Activated effector memory CD4-positive, alpha-beta T cell treated with anti-CD3 and anti-CD28 coated beads, Interleukin-2, amount 50 U/mL, for 16 hours (primary cell): ENCODE measurements at places on chromosomes 12 and 14.

DNA sequence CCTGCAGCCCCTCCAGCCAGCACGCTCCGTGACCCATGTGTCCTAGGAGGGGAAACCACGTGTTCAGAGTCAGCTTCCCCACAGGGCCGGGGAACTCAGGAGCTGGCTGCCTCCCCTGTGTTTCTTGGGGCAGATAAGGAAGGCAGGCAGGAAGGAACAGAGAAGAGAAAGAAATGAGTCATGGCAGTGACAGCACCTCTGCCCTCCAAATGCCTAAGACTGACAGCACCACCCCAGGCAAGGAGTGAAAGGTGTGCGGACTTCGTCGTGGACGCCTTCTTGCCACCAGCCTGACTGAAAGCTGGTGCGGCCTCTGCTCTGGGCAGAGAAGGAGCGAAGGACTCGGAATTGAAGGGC lies 167.0 kb upstream of the FKBP4 start:
- no peak for DNase-seq

- DNase-seq: no peak
Observed at GRCh38 chr14:95192311-95192710, 35.0 kb upstream of the DICER1 start.

- DNase-seq: no peak
Observed at GRCh38 chr12:13749389-13749788, 232.0 kb downstream of the GRIN2B start.

- no peak for DNase-seq
Observed at GRCh38 chr12:57935331-57935730, 6.0 kb upstream of the ATP23 start.

DNA sequence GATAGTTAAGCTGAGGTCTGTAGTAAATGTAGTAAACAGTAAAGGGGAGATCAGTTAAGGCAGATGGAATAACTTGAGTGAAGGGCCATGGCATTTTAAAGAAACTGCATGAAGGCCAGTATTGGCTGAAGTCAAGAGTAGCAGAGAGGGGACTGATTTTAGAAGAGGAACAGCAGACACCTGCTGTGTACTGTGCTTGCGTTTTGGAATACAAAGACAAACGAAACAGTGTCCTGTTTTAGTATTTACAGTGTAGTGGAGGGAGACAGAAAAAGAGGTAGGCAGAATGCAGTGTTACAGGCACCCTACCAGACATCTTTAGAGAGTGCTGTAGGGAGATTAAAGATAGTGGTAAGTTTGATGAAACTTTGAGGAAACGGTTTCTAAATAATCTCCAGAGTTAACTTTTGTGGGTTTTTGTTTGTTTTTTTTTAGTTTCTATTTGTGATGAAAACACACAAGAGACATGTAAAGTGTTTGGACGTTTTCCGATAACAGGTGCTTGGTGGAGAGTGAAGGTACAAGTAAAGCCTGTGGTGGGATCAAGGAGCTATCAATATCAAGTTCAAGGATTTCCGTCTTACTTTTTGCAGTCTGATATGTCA lies 2.1 kb downstream of the HELB start:
- no peak for DNase-seq

DNA sequence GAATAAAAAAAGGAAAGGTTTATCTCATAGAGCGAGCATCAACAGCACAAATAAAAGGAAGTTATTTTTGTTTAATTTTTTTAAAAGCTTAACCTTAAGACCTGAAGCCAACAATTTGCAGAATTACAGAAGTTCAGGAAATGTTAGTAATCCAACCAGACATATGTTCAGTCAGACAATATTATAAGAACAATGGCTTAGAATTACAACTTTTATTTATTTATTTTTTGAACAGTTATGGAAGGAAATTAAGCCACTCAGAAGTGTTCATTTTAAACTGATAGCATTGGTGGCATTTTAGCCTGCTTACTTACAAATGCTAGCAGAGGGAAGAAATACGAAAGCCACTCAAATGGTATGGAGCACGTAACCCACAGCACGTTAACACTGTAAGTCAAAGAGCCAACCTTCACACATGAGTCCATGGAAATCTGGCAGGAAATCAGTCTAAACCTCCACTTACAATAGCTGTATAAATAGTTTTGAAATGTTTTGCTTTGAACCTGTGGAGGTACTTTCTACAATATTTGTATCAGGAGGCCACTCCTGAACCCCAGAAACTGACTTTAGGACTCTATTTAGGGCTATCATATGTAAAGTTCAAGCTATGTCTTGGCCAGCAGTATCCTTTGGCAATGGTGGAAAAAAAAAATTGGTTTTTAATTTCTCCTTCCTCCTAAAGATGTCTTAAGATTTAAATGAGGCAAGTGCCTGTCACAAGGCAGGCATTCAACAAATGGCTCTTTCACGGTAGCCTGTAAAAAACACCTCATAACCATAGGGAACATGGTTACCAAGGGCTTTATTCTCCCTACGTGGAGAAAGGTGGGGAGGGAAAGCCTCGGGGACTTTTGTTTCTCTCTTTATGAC lies 102.3 kb downstream of the ITPR2 start:
- no peak for DNase-seq

DNA sequence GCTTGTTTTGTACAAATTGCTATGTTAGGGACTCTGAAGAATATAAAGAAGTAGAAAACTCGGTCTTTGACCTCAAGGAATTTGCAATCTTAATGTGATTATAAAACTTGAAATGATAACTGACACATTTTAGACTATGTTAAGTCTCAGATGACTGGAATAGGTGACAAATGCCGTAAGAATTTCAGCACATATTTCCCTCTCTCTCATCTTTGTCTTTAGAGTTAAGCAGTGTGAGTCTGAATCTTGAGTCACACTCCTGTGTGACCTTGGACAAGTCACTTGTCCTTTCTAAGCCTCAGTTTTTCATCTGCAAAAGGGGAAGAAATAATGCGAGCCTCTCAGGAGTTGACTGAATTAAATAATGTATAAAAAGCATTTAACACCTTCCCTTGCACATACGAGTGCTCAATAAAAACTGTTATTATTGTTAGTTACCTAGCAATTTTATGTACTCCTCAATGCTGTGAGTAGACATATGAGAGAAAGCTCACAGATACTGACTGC lies 103.7 kb downstream of the DYRK2 start:
- no peak for DNase-seq

- no peak for DNase-seq
Observed at GRCh38 chr14:64556526-64556925, 6.8 kb downstream of the PPP1R36 start.

GRCh38 chr14:21136024-21136423 lies 19.8 kb downstream of the OR5AU1 start:
- DNase-seq: no peak

DNA sequence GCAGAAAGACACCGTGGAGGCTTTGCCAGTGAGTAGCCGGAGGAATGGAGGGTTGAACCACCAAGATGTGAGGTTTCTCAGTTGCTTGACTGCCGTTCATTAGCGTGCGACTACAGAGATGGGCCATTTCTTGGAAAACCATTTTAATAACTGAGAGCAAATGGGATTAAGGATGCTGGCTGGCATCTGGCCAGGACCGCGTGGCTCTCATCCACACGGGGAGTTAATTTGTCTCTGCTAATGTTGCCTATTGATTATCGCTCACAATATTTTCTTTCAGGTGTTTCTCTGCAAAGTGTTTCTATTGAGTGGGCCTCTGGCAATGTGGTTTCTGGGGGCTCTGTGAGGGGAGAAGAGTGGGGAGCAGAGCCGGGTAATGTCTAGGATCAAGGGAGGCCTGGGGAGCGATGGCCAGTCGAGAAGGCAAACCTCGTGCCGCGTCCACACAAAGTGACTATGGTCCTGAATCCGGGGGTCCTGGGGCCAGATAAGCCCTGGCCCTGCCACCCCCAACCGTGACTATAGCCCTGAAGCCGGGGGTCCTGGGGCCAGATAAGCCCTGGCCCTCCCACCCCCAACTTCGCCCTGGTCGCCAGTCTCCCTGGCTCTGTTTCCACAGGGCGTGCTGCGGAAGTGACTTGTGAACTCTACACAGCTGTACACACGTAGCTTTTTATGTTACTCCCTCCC lies 110.6 kb downstream of the PRMT8 start:
- DNase-seq: no peak

DNA sequence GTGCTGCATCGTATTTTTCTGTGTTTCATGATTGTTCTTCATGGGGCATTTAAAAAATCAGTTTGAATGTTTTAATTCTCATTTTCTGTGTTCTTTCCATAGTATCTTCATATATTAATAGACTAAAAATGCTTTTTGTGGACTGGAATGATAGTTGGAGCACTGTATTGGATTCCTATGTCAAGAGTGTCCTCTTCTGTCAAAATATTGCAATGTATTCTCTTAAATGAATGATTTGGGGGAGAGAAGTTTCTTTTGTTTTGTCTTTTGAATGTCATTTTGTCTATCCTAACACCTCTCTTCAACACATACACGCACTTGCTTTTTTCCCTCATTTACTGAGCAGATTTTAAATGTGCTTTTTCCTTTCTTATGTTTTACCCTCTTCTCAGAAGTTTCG lies 4.7 kb upstream of the EIF2S3B start:
- DNase-seq: no peak

DNA sequence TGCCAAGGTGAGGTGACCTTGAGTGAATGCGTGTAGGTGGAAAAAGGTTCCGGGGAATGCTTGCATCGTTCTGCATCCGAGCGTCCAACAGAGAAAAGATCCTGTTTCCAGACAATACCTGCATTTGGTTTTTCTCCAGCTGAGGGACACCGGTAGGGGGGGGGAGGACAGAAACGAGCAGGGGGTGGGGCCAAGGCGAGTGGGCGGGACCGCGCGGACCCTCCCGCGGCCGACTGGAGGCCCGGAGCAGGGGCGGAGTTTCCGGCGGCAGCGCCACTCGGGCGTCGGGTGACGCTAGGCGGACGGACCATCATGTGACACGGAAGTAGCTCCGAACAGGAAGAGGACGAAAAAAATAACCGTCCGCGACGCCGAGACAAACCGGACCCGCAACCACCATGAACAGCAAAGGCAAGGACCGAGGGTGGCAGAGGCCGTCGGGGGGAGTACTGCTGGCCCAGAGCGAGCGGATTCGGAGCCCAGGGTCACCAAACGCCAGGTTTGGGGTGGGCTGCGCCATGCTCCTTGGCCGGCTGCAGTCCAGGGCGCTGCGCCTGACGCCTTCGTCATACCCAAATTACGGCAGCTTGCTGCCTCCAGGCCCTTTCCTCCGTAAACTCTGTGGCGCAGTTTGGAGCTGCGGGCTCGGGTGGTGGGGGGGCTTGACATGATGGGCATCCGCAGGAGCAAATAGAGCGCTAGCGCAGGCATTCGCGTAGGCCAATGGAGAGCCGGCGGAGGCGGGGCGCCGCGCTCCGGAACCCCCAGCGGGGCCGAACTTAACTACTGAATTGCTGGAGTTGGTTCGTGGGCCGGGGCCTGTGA lies at the start of gene DAZAP2:
TSS of gene DAZAP2 (plus strand) at position 317 of the 825 bp plus-strand sequence. CDS start at position 399, 82 bp downstream.
- peak; percentile 98 for DNase-seq

GRCh38 chr14:88598097-88598675 lies 35.3 kb downstream of the ZC3H14 start:
- DNase-seq: no peak

- no peak for DNase-seq
Observed at GRCh38 chr12:32467959-32468863, 68.9 kb downstream of the FGD4 start.

- DNase-seq: no peak
Observed at GRCh38 chr12:57211791-57212700, 4.5 kb upstream of the NXPH4 start.

DNA sequence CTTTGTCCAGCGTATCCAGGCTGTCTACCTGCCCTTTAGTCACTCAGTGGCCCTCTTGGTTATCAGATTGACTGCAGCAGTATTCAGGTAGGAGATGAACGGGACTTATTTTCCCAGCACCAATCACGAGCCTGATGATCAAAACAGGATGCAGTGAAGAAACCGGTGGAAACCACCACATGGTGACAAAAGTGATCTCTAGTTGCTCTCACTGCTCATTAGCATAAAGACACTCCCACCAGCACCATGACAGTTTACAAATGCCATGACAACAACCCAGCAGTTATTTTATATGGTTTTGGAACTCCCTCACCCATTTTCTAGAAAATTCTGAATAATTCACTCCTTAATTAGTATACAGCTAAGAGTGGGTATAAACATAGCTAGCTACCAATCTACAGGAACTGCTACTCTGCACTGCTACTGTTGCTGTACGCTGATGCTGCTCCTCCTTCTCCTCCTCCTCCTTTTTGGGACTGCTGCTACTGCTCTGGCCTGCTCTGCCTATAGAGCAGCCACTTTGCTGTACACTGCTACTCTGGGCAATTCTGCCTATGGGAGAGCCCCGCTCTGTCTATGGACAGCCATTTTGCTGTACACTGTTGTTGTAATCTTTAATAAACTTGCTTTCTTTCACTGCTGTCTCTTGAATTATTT lies 142.5 kb upstream of the SSTR1 start:
- DNase-seq: peak; percentile 77

- no peak for DNase-seq
Observed at GRCh38 chr12:57489157-57489641, 1.3 kb downstream of the MARS1 start.

DNA sequence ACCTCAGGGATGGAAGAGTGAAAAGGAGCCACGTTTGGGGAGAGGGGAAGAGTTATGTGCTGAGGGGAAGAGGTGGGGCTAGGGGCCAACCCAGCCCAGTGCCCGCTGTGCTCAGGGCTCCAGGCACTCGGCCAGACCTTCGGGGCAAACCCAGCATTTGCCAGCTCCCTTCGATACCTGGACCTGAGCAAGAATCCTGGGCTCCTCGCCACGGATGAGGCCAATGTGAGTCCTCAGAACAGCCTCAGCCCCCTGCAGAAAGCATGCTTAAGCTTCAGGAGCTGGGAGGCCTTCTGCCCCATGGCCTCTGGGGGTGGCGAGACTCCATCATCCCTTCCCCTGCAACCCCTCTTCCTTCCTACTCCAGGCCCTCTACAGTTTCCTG lies 5.0 kb downstream of the CARMIL3 start:
- no peak for DNase-seq

DNA sequence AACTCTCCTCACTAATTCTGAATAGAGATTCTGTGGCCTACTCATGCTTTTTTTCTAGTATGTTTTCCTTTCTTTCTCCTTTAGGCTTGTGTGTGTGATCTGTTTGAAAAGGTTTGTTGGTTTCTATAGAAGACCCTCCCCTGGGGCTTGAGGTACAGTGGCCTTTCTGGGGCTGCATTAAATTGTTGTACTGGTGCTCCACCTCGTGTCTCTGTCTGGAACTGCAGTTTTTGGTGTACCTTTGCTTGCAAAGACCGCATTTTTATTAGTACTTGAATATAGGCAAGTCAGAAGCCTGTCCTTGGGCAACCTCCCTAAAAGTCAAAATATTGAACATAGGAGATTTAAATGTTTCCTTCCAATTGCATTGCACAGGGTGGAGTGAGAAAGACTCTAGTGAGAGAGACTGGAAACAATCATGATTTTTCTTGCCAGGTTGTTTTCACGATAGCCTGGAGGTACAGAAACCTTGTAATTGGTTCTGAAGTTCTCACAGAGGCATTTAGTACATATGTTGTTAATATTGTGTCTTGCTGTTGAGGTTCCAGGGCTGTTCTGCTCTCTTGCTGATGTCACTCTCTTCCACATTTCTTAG lies 39.0 kb downstream of the SLCO1B1 start:
- DNase-seq: peak; percentile 70

DNA sequence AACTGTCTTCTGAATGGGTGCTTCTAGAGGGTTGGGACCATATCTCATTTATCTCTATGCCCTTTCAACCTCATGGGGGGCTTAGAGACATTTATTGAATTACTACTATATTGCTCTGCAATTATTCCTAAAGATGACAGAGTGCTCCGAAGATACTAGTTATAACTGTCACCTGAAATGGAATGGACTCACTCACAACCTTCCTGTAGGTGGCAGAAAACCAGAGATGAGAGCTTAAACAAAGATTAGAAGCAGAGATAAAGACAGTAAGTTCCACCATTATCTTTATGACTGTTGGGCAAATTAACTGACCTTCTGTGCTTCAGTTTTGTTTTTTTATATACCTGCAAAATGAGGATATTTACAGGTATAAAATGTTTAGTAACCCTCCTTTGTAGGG lies 31.5 kb upstream of the GTF2A1 start:
- DNase-seq: no peak
